ENCODE measurements at places on chromosomes 13 and 19.
A peak's percentile ranks its signal among the peaks of the same experiment; 100 is the strongest.

DNA sequence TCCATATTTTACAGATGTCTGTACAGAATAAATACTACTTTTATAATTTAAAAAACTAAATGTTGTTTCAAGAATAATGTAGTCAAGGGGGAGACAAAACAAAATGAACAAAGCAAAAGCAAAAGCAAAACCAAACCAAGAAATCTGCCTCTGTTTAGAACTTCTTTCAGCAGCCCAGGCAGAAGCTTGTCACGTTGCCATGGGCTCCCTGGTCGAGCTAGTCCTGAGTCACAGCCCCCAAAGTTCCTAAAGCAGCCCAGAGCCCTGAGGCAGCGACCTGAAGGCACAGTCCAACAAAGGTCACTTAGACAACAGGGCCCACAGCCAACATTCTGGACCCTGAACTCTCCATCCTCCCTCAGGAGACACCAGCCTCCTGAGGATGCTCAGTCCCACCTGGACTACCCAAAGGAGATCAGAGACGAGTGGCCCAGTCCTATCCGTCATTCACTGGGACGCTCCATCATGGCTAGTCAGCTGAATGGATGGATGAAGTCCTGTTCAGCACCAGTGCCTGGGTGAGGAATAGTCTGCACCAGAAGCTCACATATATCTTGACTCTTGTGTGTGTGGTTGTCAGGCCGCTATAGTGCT lies 41.7 kb downstream of the SIAH3 start:
- DNase-seq = no peak

GRCh38 chr13:44373601-44374347 lies at the start of gene SERP2:
SERP2 (plus strand) TSS chr13:44373824; CDS start chr13:44374026, 202 bp downstream.
- DNase-seq = no peak

DNA sequence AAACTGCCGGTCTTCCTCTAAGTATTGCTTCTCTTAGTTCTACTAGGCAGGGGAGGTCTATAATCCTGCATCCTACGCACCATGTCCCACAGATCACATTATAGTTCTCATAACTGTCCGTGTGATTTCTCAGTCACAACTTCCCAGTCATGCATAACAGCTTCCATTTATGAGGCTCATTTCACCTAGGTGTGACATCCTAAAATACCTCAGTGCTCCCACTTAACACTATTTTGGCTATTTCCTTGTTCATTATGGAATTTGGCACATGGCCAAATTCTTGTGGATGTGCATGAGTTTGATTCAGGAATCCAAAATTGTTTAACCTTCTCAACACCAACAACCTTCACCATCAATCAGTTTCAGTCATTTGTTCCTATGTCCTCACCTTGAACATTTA lies 989.9 kb downstream of the OLFM4 start:
- DNase-seq = no peak

DNA sequence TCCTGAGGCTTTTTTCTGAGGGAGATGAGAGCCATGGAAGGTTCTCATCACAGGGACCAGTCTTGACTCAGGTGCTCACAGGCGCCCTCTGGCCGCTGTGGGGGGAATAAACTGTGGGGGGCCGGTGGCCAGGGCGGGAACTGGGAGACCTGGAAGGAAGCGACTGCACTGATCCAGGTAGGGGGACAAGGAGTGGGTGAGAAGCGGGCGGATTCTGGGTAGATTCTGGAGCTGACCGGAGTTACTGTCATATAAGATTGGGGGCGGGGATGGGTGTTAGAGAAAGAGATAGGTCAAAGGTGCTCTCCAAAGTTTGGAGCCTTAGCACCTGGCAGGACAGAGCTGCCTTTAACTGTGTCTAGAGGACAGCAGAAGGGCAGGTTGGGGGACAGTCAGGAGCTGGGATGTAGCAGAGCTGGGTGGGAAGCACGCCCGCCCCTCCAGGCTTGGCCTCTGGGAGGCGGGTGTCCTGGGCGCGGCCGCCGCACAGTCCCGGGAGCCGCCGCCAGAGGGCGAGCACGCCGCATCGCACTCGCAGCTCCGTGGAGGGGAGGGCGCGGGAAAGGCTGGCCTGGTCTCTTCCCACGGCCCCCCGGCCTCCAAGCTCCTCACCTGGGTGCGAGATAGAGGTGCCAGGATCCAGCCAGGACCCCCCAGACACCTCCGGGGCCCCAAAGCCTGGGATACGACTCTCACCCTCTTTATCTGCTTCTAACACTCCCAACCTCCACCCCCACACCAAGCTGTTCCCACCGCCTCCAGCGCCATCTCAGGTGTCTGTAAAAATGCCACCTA lies 4.2 kb upstream of the DAND5 start:
- peak; percentile 70 for DNase-seq

GRCh38 chr13:90427322-90428272 lies 919.9 kb upstream of the MIR17HG start:
- DNase-seq = no peak

DNA sequence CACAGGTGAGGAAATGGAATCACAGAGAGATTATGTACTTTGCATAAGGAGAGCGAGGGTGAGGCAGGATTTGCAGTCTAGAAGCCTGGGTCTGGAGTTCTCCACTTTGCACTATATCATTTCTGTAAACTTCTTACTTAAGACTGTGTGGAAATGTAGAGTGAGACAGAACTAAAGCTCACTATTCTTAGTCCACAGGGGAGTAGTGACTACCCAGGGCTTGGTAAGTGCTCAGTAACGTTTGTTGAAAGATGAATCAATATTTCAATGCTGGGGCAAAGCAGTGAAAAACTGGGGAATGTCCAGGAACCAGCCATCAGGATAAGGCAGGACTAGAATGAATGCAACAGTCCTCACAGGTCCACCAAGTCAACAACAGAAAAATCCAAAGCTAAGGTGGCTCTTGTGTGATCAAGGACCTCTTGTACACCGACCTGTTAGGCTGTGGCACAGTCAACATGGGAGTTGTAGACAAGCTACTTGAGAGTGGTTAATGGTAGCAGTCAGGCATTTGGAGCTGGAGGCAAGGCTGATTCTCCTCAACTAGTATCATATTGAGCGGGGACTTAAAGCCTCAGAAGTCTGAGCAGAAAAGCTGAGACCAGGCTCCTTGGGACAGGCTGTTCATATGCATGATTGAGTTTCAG lies 929 bp upstream of the TNFSF13B start:
- no peak for DNase-seq

GRCh38 chr13:80215368-80215767 lies 125.6 kb downstream of the SPRY2 start:
- DNase-seq = peak; percentile 42

DNA sequence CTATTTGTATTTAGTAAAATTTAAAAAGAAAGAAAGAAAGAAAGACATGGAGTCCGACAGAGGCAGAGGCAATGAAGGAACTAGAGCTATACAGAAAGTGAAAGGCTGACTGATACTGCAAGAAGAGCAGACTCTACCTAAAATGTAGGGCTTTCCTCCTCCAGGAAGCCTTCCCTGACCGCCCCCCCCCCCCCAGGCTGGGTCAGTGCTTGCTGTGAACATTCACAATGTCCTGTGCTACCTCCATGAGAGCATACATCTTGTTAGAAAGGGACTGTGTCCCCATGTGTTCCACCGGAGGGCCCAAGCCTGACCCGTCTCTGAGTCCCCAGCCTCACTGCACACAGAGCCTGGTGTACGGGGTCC lies 5.7 kb upstream of the CA11 start:
- no peak for DNase-seq

GRCh38 chr13:18944501-18945068 lies 237.0 kb downstream of the TUBA3C start:
- DNase-seq = no peak

GRCh38 chr13:84870190-84870589 lies 929.0 kb downstream of the SLITRK6 start:
- no peak for DNase-seq

GRCh38 chr19:912181-913079 lies 589 bp downstream of the R3HDM4 start:
- no peak for DNase-seq

GRCh38 chr13:84917252-84917878 lies 881.9 kb downstream of the SLITRK6 start:
- peak; percentile 11 for DNase-seq

DNA sequence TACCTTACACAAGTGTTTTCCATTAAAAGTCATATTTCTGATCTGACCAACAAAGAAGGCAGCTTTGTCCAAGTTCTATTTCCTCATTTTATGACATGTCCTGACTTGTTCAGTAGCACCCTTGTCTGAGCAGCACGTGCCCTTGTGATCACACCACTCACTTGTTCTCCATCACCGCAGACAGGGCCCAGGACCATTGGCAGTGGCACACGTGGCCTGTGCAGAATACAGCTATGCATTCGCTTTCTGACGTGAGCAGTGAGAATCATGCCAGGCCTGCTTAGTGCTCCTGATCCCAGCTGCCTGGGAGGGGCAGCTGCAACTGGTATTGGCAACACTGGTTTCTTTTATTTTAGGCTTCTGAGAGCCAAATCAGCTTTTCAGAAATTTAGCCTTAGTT lies 134.2 kb downstream of the FRY start:
- DNase-seq = no peak

DNA sequence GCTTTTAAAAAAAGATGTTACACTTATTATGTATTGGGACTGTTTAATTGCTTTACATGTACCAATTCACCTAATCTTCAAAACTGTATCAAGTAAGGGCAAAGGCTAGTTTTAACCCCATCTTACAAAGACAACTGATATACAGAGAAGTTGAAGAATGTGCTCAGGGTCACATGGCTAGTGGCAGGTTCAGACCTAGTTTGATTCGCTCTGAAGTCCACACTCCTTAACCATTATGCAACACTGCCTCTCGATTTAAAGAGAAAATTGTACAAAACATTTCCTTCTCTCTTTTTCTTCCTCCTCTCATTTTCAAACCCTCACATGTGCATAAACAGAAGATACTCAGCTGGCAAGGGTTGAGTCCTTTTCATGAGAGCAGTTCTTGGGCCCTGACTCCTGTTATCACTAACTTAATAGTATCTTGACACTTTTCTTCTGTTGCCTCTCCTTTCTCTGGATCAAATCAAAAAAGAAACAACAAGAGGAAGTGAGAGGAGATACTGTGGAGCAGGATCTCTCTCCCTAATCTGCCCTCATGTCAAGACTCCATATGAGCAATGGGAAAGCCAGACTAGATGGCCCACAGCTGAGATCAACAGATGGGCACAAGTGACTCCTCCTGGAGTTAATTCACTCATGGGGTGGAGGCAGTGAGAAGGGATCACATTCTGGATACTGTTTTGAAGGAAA lies 19.0 kb upstream of the N4BP2L1 start:
- DNase-seq = no peak

DNA sequence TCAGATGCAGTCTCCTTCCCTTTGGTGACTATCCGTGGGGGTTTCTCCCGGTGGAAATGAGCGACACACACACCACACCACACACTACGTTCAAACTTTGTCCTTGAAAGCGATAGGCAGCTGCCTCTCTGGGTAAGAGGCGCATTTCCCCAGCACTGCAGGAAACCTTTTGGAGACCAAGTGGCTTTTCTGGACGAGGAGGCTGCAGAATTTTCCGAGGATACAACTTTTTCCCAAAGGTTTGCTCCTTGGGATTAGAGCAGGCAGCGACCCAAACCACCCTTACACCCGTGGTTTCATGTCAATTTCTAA lies 38.2 kb upstream of the FLT1 start:
- DNase-seq = no peak

GRCh38 chr13:35630551-35631275 lies 154.2 kb upstream of the MAB21L1 start:
- DNase-seq = peak; percentile 74

GRCh38 chr13:26756961-26757360 lies 3.6 kb downstream of the GPR12 start:
- no peak for DNase-seq

GRCh38 chr13:42807241-42807640 lies 25.9 kb downstream of the FAM216B start:
- peak; percentile 57 for DNase-seq

DNA sequence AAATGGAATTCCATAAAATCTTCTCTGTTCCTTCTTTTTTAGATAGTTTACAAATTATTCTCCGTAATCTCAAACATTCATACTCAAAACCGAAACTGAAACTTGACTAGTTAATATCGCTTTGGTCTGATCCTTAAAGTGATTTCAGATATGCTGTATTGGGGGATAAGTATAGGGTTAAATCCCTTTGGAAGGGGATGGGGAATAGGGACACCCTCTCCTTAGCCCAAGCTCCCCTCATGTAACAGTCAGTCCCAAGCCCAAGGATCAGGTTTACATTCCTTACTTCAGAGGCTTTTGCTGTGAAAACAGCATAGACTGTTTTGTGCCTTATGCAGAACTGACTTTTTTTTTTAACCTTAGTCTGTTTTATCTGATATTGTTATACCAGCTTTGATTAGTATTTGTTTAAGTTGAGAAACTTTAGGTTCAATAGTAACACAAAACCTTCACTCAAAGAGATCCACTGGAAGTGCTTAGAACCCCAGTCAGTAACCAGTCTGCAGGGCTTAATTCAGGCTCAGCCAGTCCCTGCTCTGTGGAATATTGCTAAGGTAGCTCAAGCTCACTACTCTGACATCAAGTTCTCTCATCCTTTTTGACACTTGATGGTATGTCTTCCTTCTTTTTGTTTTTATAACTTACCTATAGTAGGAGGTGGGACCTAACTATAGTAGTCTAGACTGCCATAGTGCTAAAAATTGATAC lies 10.5 kb downstream of the CDADC1 start:
- DNase-seq = no peak

DNA sequence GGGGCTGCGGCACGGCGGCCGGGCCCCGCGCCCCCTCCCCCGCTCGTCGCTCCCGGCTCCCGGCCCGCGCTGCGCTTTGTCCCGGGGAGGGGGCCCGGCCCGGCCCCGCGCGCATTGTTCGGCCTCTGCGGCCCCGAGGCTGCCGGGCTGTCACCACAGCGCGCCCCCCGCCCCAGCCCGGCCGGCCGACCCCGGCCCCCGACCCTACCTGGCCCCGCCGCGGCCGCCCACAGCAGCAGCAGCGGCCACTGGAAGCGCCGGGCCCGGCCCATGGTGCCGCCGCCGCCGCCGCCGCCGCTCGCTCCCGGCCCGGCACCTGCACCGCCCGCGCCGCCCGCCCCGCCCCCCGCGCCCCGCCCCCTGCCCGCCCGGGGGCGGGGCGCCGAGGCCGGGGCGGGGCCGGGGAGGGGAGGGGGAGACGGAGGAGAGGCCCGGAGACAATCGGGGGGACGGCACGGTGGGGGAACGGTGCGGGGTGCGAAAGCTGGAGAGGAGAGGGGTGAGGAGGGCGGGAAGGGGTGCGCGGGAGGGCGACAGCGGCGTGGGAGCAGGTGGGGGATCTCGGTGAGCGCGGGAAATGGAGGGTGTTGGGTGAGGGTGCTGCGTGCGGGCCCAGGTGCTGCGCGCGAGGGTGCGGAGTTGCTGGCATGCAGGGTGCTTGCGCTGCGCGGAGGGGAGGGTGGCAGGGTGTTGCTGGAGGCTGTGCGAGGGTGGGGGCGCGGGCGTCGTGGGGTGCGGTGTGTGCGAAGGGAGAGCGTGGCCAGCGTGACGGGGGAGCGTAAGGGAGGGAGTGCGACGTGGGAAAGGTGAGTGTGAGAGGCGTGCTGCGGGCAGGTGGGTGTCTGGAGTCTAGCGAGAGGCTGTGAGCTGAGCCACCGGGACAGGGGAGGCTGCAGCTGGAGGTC lies at the start of gene CADM4:
CADM4 (minus strand) TSS at position 332 of the 905 bp plus-strand sequence; CDS start at position 272, 60 bp downstream.
- DNase-seq = no peak

DNA sequence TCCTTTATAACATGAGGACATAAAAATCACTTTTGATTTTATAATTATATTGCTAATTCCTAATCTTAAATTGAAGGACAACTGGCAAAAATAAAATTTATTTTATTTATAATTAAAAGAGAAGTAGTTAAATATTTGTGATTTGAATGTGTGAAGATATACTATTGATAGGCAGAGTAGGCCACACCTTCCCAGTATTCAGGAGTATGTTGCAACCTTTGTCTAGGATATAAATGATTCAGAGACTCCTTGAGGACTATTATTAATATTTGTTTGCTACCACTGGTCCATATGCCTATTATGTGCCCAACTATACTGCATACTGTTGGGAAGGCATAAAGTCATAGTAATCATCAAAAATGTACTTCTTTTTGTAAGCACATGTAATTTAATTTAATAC lies 94.2 kb downstream of the CDADC1 start:
- no peak for DNase-seq
